ENCODE measurements at places on chromosomes 1 and 21.

- peak; percentile 55 for DNase-seq
These were observed 11.7 kb upstream of the FCMR start for GRCh38 chr1:206933333-206933945.

DNA sequence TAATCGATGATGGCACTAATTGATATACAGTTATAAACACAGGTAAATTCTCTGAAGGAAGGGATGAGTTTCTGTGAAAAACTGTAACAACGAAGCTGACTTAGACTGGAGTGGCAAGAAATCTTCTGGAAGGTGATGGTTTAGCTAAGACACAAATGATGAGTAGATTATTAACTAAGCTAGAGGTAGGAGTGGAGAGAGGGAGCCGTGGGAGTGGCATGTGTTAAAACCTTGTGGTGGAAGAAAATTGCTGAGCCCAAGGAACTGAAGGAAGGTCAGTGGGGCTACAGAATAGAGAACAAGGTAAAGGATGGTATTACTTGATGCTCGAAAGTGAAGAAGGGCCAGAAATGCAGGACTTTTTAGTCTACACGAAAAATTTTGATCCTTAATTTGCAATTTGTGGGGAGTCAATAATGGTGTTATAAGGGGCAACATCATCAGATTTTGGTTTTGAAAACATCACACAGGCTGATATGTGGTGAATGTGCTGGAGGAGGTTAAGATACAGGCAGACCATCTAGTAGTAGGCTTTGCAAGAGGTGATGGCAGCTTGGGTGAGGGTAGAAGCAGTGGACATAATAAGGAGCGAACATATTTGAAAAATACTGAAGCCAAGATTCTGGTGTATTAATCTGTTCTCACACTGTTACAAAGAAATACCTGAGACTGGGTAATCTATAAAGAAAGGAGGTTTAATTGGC lies 93.8 kb downstream of the S1PR1 start:
- DNase-seq = no peak

GRCh38 chr1:147509786-147510395 lies 31.4 kb upstream of the BCL9 start:
- no peak for DNase-seq

DNA sequence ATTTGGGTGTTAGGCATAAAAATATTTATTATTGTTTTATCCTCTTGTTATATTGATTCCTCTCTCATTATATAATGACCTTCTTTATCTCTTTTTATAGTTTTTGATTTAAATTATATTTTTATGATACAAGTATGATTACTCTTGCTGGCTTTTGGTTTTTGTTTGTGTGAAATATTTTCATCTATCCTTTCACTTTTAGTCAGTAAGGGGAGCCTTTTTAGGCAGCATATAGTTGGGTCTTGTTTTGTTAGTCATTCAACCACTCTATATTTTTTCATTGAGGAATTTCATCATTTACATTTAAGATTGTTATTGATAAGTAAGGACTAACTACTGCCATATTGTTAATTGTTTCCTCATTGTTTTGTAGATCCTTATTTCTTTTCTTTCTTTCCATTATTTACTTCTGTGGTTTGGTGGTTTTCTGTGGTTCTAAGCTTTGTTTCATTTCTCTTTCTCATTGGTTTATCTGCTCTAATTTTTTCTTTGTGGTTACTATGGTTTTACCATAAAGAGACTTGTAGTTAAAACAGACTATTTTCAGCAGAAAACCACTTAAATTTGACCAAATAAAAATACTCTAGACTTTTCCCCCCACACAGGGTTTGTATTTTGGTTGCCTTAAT lies 593.1 kb downstream of the NUF2 start:
- no peak for DNase-seq

DNA sequence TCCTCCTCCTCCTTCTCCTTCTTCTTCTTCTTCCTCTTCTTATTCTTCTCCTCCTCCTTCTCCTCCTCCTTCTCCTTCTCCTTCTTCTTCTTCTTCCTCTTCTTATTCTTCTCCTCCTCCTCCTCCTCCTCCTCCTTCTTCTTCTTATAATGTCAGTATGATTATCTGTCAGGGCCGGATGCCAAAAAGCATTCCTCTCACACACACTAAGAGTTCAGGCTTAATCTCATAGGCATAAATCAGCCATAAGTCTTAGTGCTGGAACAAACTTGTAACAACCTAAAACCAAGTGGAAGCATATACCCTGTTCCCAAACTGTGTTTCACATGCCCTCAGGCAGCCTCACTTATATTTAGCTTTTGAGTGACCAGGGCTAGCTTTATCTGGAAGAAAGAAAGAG lies 240.3 kb downstream of the LMX1A start:
- no peak for DNase-seq

- no peak for DNase-seq
These were observed at the start of gene RGS13 for GRCh38 chr1:192635939-192636338. Gene RGS13, plus strand, starts transcription at chr1:192636147. Its CDS starts 8,188 bp downstream, at chr1:192644335.

DNA sequence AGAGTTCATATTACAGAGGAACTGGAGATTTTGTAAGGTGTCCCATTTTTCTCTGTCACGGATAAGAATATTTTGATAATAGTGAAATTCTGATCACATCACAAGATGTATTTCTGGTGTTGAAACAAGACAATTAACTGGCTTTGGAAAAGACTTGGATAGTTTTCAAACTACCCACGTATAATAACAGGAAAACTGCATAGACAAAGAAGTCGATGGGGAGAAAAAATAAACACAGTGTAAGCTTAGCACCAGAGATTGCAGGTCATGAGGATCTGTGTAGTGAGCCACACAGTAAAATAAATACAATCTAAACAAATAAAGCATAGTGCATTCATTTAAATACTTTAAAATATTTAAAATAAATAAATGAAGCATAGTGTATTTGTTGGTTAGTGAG lies 452.3 kb upstream of the ADAMTS5 start:
- no peak for DNase-seq

GRCh38 chr1:178969226-178969987 lies 56.3 kb upstream of the FAM20B start:
- DNase-seq = no peak

DNA sequence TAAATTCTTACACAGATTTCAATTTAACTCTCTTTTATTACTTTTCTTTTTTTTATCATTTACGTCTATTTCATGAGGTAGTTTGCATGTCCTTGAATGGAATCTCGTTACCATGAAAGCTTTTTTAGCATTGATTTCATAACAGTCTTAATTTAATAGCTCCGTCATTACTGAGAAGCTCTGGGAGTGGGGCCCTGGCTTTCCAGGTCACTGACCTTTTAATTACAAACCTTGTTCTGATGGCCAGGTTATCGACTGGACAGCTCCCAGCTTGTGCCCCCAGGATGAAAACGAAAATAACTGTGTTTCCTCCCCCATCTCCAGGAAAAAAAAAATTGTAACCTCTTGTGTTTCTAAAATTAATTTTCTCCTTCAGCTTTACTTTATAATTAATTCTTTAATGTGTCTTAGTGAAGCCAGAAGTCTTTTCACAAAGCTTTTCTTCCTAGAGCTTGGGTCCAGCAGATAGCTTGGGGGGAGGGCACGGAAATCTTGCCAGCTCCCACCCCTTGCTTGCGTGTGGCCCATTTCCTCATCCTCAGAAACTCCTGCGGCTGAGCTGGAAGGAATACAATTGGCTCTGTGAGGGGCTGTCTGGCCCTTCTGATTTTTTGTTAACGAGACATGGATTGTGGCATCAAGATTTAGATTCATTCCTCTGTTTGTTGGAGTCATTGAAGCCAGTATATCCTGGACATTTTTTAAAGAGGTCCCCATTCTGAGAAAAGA lies 65.7 kb downstream of the PEX14 start:
- DNase-seq = no peak

DNA sequence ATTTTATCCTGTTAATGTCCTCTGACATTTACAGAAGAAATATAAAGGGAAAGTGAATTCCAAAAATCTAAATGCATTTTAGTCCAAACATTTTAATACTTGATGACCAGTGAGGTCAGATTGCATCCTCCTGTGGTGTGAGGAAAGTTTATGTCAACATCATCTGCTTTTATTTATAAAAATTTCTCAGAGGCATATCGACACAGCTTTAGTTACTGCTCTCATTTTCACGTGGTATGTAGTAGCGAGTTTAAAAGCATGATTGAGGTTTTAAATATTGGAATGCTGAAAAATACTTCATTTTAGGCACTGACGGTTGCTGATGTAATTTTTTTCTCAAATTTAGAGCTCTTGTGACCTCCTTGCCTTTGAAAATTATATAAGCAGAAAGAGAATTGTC lies 234.8 kb downstream of the HMCN1 start:
- DNase-seq = no peak

DNA sequence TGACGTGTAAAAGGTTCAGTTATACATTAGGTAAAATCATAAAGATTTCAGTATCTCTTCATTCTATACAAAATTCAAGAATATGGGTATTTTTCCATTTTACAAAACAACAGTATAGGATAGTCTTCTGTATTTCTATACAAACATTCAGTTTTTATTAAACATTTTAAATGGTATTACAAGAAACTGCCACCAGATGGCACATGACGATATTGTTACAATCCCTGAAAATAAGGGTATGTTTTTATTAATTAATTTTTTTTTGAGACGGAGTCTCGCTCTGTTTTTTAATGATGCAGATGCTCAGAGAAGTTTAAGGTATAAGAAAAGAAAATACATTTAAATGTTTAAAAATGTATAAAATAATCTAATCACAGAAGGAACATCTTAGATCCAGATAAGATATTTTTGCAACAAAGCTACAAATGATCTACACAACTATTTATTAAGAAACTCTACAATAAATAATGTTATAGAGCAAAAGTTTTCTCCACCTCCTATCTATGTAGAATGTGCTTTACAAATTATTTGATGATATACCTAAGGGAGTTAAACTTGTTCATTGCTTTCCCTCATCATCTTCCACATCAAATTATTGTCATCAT lies 23.5 kb upstream of the RSBN1 start:
- no peak for DNase-seq

- no peak for DNase-seq
These were observed 152.0 kb upstream of the IGSF21 start for GRCh38 chr1:17955302-17956285.

DNA sequence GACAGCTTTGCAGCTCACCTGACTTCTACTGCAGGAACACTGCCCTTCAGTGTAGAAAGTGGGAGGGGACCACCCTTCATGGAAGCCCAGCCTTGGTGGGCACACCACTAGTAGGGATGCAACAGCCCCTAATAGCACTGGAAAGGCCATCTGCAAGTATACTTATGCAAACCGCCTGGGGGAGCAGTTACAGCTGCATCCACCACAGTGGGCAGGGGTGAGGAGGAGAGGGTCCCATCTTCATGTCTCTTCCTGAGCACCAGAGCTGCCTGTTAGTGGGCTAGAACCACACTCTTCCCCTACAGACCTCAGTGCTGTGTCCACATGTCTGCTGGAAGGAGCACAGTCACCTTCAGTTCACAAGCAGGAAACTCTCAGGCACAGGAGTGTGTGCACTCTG lies 66.2 kb upstream of the LHX8 start:
- no peak for DNase-seq

DNA sequence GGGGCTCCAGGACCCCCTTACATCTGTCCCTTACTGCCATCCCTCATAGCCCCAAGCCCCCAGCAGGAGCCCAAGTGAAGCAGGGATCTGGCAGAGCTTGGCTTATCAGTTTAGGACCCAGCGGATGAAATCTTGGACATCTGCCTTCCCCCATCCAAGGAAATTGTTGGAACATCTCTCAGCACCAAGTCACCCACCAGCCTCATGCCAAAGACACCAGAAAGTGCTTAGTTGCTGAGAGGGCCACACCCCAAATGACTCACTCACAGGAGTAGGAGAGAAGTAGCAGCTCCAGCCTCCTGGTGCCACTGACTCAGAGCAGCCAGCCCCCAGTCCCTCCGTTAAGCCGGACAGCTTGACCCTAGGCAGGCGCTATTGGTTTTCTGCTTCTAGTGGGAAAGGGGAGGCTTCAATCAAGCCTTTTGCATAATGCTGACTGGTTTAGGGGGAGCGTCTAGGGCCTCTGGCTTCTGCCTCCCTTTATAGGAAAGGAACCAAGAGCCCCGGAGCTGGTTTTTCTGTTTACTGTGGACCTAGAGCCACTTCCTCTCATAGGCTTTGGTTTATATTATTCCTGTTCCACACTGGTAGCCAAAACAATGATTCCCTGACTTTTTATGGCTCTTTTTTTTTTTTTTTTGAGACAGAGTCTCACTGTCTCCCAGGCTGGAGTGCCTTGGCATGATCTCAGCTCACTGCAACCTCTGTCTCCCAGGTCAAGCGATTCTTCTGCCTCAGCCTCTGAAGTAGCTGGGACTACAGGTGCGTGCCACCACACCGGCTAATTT lies 114.2 kb upstream of the IPO9 start:
- DNase-seq = no peak

DNA sequence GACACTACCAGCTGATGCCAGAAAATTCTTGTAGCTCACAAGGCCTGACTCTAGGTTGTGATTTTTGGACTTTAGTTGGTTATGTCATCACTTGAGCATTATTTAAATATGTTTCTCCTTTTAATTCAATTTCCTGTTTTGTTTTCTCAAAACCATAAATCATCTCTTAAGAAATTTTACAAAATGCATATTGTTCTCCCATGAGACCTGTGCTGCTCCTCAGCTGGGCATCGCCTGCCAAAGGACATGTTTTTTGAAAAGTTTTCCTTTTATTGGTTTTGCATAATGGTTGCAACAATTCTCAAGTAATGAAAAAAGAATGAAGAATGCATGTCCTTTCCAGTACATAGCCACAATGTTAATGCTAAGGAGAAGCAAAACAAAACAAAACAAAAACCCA lies 204.7 kb upstream of the LYPLAL1 start:
- DNase-seq = no peak

DNA sequence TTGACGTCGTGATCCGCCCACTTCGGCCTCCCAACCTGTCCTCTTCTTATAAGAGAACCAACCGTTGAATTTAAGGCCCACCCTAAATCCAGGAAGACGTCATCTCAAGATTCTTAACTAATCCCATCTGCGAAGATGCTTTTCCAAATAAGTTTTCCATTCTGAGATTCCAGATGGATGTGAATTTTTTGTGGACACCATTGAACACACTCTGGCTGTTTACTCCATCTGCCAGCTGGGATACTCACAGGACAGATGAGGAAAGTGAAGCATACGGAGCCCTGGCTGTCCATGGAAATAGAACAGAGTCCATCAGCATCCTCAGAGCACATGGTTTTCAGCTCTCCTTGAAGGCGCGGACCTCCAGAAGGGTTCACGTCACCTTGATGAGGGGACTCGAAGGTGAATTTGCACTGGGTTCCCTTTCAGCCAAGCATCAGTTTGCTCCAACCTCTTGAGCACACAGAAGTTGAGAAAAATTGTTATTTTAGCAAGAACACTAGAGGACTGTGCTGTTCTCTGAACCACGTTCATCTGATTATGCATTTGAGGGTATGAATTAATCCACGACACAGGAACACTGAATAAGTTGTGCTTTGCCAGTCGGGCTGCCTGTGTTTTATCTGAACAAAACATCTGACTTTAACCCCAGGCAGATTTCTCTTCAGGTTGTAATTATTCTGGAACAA lies 68.6 kb downstream of the KAZN start:
- no peak for DNase-seq

DNA sequence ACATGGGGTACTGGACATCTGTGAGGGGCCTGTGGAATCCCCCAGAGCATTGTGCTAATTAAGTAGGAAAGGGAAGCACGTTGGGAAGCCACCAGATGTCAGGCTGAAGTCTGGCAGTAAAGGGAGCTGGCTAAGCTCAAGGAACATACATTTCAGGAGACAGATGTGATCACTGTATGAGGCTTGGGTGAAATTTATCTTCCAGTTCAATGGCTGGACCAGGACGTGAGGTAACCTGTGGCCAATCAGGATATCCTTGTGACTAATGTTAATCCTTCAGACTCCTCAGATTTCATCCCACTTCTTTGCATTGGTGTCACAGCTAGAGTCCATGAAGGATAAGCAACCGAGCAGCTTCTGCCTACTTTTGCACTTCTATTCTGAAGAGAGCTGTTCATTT lies 110.2 kb upstream of the APP start:
- no peak for DNase-seq
